ENCODE measurements at places on chromosomes 2 and 18.

GRCh38 chr2:132720393-132720792 is 50.4 kb upstream of the LYPD1 start:
- DNase-seq = no peak

GRCh38 chr2:231238689-231239088 is 40.3 kb downstream of the ARMC9 start:
- no peak for DNase-seq

GRCh38 chr18:57755473-57756067 is 47.5 kb downstream of the ATP8B1 start:
- DNase-seq = no peak

DNA sequence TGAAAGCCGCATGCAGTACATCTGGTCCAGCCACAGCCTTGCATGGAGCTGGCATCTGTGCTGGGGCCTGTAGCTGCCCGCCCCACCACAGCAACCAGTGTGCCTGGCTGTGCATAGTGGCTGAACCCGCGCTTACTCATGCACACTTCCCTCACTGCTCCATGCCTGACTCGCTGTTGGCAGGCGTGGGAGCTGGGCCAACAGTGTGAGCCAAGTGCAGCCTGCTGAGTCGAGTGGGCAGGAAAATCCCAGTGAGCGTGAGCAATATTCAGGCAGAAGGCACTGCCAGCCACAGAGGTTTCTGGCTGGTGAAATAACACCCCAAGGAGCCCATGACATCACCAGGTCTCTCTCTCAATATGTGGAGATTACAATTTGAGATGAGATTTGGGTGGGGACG is 1674.1 kb upstream of the TMEFF2 start:
- DNase-seq = no peak

- no peak for DNase-seq
These were observed 5.5 kb upstream of the SCYGR5 start for GRCh38 chr2:227661025-227661649.

DNA sequence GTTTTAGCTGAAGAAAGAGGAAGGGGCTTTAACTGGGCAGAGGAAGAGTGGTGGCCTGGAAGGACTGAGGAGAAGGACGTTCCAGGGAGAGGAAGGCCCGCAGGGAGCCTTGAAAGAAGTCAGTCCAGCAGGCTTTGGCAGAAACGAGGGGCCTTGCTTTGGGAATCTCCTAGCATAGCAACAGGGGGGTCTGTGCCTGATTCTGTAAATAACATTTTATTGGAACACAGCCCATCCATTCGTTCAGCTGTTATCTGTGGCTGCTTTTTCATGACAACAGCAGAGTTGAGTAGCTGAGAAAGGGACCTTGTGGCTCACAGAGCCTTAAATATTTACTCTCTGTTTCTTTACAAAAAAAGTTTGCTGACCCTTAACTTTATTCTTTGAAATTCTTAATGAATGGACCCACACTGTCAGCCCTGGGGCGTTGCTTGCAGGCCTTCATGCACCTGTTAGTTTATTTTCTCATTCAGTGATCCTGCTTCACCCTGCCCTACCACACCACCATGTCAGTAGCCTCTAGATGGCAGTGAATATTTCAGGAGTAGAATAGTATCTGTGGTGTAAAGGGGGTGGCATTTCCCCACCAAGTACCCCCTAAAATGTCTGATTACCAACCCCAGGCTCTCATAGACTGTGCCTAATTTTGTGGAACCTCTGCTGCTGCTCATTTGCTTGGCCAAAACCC is 61.0 kb downstream of the MGAT5 start:
- no peak for DNase-seq

GRCh38 chr18:23743733-23744333 is 54.6 kb downstream of the LAMA3 start:
- DNase-seq = no peak

- peak; percentile 94 for DNase-seq
These were observed 46.1 kb downstream of the TMEM185B start for GRCh38 chr2:120177001-120177621.

DNA sequence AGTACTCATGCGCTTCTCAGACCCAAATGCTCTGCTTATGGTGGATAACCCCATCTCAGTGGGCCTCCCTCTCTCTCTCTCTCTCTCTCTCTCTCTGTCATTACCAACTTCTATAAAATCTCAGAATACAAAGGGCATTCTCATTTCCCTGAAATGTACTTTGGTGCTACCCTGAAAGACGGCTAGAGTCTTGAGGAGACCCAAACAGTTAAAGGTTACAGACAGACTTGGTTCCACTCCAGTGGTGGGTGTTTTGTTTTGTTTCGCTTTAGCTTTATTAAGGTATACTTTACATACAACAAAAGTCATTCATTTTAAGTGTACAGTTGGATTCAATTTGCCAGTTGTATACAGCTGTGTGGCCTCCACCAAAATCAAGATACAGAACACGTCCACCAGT is 60.9 kb downstream of the BCL11A start:
- DNase-seq = no peak

GRCh38 chr18:42640160-42640559 is 475.3 kb downstream of the RIT2 start:
- DNase-seq = no peak

DNA sequence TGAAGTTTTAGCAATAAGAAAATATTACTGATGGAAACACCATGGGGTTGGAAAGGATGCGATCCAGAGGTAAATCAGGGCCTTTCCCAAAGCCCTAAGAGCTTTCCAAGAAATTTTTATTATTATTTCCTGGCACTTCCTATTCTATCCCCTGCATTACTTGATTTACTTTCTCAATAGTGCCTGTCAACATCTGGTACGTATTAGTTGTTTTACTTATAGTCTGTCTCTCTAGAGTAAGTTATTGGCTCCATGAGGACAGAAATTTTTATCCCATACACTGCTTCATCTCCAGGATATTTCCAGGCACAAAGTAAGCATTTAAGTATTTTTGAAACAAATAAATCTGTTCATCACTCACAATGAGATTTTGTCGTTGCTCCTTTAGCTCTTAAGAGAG is 18.1 kb downstream of the PPP4R1 start:
- no peak for DNase-seq

DNA sequence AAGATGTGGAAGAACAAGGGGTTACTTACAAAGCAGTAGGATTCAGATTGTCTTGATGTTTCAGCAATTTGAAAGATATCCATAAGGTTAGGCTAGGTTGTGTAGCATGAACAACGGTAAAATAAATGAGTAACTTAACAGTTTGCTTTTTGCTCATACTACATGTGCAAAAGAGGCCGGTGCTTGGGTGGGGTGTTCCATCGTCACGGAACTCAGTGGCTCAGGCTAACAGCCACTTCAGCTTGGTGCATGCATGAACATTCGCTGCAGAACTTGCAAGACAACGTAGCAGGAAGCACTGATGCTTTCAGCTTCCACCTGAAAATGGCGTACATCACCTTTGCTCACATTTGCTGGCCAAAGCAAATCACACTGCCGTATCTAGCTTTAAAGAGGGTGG is 407.3 kb upstream of the CDH20 start:
- DNase-seq = no peak

DNA sequence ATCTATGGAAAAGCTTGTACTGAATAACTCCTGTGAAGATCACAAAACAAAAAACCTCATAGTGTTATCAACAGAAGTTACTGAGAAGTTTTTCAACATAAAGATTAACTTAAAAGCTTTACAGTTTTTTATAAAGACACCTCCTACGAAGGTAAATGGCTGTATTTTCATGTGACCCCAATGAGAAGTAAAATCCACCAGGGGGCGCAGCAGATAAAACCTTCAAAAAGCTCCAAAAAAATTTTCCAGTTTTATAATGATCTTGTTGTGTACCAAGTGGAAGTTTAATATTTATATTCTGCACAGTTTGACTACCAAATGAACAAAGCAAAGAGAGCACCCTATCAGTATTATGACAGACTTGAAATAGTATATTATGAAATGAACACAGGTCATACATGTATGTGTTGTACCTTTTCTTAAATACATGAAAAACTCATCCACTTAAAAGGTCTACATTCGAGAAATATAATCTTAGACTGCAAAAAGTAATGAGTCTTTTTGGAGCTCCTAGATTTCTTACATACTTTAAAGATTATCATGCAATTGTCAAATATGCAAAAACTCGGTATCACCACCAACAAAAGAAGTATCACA is 38.5 kb downstream of the PNO1 start:
- peak; percentile 72 for DNase-seq

GRCh38 chr2:222916229-222917197 is 55.7 kb downstream of the ACSL3 start:
- no peak for DNase-seq

GRCh38 chr2:207768168-207768865 is 1.4 kb downstream of the FZD5 start:
- DNase-seq = no peak

DNA sequence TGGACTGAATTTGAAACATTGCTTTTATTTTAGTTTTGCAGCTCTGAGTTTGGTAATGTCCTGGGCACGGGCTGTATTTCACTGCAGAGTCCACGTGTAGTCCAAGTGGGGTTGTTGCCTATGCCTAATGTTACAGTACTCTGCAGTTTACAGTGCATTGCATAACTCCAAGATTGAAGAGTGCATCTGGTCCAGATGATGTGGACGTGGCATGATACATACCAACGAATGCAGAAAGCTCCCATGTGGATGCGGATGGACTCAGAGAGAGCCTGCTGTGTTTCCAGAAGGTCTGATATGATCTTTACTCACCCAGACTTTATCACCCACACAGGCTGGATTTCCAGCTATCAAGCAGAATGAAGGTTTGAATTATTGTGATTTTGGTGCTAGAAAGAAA is 44.4 kb upstream of the CCDC68 start:
- no peak for DNase-seq

- no peak for DNase-seq
These were observed 259.5 kb upstream of the RAB12 start for GRCh38 chr18:8349608-8350323.

Measured in NB4 (cell line).